Right renal cortex interstitium (tissue), 3 donors: ENCODE measurements at places on chromosomes 6 and 20. TPM values are rescaled to one million over a fixed set of nuclear protein-coding genes. Genes with fewer than 3 reads are reported as not detected.

Gene CTAGE9
- polyA plus RNA-seq, result not detected

Gene RPS6KA2
- 35.2 TPM for polyA plus RNA-seq

Gene ANKEF1
- 9.3 TPM for polyA plus RNA-seq

Gene EXOC2
- 24.1 TPM for polyA plus RNA-seq

Gene GCLC
- 24.0 TPM for polyA plus RNA-seq

Gene CLPSL1
- 1.8 TPM for polyA plus RNA-seq

Gene RBM24
- polyA plus RNA-seq, result 0.82 TPM

Gene HTR1E
- polyA plus RNA-seq, result 0.85 TPM

Gene SLPI
- not detected for polyA plus RNA-seq

Gene IL20RA
- polyA plus RNA-seq, result 1.9 TPM

Gene C2
- polyA plus RNA-seq, result 4.0 TPM

Gene HAO1
- 0.15 TPM for polyA plus RNA-seq

Gene LHFPL5
- not detected for polyA plus RNA-seq

Gene CCR6
- not detected for polyA plus RNA-seq

Gene SPATS1
- not detected for polyA plus RNA-seq

Gene ADGRF4
- polyA plus RNA-seq, result not detected

Gene HMGCLL1
- polyA plus RNA-seq, result 2.5 TPM

Gene TMEM244
- not detected for polyA plus RNA-seq

Gene KHDC3L
- polyA plus RNA-seq, result not detected

Gene HLA-DMB
- 74.3 TPM for polyA plus RNA-seq

Gene TCF15
- polyA plus RNA-seq, result 0.74 TPM

Gene CRISP2
- polyA plus RNA-seq, result 0.24 TPM

Gene HFE
- polyA plus RNA-seq, result 8.3 TPM

Gene KAT14
- polyA plus RNA-seq, result 29.2 TPM
